HCT116 (cell line): ENCODE measurements at places on chromosomes 7 and 10.

GRCh38 chr10:110918269-110918642 lies 724 bp downstream of the BBIP1 start:
- peak; percentile 93 for DNase-seq

DNA sequence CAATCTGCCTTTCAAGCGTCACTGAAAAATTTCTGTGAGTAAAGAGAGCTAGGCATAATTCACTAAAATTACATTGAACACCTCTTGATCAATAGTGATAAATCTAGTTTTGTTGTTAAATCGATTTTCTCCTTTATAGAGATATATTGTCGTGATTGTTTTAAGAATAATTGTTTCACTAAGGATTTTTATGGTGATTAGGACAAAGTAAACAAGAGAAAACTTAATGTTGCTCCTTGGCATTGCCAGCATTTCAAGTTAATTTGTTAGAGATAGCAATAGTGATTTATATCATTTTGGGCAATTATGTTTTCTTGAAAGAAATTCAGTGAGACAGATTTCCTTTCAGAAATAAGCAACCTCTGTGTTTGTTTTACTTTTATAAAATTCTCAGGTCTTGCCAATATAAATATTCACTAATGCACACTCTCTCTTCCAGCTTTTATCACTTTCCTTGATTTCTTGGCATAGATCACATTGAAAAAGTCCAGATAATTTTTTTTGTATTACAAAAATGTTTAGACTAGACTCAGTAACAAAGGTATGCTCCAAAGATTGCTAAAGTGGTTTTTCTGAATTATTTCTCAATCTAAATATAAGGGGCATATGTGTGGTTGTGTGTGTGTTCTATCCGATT lies 538.7 kb downstream of the TFEC start:
- DNase-seq: no peak

- no peak for DNase-seq
Measured at GRCh38 chr7:118755067-118755625, 530.6 kb downstream of the ANKRD7 start.

DNA sequence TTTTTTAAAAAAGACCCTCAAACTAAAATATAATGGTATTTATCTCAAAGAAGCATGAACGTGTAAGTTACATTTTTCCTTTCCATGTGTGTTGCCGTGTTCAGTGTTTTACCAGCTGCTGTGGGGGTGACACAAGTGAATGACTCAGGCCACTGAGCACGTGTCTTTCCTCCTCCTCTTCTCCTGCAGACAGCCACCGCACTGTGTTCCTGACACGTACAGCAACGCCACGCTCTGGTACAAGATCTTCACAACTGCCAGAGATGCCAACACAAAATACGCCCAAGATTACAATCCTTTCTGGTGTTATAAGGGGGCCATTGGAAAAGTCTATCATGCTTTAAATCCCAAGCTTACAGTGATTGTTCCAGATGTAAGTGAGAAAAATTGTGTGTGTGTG lies 29.7 kb downstream of the TMEM248 start:
- DNase-seq: no peak

DNA sequence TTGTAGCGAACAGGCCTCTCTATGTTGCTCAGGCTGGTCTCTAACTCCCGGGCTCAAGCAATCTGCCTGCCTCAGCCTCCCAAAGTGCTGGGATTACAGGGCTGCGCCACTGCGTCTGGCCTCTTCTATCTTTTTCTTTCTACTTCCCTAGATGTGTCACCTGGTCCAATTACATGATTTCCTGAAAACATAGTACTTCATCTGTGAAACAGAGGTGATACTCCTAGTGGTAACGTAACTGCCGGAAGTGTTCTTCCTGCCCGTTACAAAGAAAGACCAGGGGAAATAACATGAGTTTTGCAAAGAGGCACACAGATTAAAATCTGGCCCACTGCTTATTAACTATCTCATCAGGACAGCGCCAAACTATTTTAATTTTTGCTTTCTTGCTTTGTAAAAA lies 18.4 kb upstream of the HGF start:
- no peak for DNase-seq

GRCh38 chr10:132580617-132581016 lies 43.0 kb downstream of the INPP5A start:
- DNase-seq: no peak

- no peak for DNase-seq
Measured at GRCh38 chr10:51106311-51106945, 32.1 kb downstream of the PRKG1 start.

DNA sequence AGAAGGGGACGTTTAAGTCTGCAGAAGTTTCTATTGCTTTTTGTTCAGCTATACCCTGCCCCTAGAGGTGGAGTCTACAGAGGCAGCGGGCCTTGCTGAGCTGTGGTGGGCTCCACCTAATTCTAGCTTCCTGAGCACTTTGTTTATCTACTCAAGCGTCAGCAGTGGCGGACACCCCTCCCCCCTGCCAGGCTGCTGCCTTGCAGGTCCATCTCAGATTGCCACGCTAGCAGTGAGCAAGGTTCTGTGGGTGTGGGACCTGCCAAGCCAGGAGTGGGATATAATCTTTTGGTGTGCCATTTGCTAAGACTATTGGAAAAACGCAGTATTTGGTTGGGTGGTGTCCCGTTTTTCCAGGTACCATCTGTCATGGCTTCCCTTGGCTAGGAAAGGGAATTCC lies 147.3 kb upstream of the PRPS1L1 start:
- DNase-seq: no peak

DNA sequence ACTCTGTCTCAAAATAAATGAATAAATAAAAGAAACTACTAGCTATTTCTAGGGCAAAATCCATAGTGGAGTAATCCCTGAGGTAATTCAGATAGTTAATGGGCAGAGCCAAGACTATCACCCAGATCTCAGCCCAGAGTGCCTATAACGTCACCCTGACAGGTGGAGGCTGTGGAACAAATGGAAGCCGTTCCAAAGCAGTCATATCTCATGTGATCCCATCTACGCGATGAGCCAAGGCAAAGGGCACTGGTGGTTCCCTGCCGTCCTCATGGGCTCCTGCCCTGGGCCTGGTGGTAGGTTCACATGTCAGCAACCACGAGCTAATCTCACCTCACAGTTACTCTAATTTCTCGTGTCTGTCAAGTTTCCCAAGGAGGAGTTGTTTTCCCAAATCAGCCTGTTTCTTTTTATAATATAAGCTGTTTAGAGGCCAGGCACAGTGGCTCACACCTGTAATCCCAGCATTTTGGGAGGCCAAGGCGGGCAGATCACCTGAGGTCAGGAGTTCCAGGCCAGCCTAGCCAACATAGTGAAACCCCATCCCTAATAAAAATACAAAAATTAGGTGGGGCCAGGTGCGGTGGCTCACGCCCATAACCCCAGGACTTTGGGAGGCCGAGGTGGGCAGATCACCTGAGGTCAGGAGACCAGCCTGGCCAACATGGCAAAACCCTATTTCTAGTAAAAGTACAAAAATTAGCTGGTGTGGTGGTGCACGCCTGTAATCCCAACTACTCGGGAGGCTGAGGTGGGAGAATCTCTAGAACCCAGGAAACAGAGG lies 22.5 kb upstream of the ASCC1 start:
- DNase-seq: no peak

DNA sequence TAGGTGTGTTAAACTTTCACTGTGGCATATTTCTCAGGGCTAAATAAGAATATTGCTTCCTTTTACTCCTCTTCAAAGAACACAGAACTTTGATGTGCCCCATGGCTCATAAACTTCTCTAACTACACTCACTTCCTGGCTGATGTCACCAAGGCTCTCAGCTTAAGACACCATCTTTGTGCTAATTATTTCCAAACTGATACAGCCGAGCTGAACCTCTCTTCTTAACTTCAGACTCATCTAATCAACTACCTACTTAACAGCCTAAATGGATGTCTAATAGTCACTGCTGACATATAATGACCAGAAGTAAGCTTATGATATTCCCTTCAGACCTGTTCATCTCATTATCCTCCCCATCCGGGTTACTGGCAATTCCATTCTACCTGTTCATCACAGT lies 3.6 kb downstream of the C10orf67 start:
- no peak for DNase-seq

DNA sequence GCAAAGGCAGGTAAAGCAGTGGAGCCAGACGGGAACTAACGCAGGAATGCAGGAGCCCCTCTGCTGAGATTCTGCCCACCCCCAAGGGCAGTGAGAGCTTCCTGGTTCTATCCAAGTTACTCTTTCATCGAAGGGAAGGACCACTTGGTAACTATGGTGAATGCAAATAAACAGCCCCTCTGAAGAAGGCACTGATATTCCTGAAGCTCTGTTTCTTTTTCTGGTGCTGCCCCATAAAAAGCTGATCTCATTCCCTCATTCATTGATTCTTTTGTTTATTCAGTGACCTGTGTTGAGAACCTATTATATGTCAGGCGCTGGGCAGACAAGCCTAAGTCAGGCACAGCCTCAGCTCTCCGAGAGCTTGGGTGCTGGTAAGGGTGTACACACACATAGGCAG lies 217.3 kb downstream of the SNX10 start:
- no peak for DNase-seq

- no peak for DNase-seq
Measured at GRCh38 chr10:29007748-29008610, 280.9 kb upstream of the LYZL1 start.

DNA sequence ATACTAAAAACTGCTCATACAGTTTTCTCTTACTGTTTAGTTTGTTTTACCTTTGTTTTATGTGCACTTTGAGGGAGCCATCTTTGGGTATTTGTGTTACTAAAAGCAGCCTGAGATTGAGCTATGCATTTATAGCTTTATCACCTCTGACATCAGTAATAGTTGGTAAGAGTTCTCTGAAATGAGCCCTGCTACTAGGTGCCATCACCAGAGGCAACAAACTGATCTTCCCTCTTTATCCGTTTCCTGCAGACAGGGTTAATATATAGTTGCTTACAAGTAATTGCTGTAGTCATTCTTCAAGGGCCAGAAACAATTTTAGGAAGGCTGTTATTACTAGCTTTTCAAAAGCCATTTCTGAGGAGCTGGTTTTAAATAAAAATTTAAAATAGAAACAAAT lies 49.1 kb downstream of the KIF20B start:
- no peak for DNase-seq

DNA sequence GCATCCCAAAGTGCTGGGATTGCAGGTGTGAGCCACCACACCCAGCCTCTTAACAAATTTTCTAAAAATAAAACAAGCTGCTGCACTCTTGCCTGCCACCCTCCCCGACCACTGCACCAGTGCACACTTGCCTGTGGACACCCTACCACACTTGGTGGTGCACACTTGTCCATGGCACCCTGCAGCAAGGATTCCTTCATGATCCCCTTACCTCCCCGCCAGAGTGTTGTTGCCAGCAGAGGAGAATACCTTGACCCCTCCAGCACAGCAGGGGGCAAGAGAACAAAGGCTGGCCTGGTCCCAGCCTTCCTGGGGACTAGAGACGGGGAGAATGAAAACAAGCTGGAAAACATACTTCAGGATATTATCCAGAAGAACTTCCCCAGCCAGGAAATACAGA lies 65.9 kb upstream of the KCND2 start:
- DNase-seq: no peak

- no peak for DNase-seq
Measured at GRCh38 chr10:21337171-21337792, 188.2 kb downstream of the SKIDA1 start.

DNA sequence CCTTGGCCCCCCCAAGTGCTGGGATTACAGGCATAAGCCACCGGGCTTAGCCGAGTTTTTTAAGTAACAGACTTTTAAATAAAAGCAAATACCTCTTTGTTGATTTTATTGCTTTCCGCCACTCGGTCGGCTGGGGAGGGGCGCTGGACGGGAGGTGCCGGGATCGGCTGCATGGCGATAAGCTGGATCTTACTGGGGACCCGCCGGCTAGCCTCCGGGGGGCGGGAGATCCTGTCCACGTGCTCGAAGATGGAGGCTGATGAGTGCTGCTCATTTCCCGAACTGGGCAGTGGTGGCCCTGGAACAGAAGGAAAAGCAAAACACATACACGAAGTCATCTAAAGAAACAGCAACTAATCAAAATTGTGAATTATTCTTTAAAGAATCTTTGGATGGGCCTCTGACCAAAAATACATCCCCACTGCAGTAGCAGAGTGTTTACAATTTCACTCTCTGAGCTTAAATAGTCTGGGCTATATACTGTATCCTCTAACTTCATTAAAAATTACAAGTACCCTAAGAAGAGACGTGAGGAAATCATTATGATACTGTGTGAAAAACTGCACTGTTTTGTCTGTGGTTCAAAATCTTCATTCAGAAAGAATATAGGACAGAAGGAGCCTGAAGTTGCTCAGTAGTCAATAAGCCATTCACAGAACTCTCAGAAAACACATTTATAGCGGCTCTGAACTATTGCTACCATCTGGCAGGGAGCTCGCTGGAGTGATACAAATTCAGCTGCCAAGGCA lies 73.2 kb upstream of the ATP6V0A4 start:
- DNase-seq: no peak

DNA sequence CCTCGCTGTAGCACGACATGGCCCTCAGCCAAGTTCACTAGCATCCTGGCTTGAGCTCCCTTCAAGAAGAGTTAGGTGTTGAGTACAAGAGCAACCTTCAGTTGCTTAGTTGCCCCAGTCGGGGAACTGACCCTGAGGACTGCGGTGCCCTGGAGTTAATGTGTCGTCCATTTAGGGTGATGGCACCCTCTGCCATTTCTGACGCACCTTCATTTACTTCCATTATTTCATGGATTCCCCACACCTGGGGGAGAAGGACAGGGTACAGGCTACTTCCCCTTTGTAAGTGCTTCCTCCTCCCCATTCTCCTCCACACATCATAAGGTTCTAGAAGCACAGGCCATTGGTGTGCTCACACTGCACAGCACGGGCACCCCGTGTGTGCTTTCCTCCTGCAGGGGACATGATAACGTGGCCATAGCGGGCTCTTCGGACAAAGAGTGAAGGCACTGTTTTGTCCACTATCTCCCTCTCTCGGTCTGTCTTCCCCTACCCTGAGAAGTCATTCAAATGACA lies 1.8 kb downstream of the ALOX5 start:
- no peak for DNase-seq

- no peak for DNase-seq
Measured at GRCh38 chr10:110144507-110144906, 62.9 kb upstream of the MXI1 start.

GRCh38 chr10:68053553-68053952 lies 21.5 kb downstream of the HERC4 start:
- no peak for DNase-seq
